ENCODE measurements at places on chromosomes 13 and 19.

DNA sequence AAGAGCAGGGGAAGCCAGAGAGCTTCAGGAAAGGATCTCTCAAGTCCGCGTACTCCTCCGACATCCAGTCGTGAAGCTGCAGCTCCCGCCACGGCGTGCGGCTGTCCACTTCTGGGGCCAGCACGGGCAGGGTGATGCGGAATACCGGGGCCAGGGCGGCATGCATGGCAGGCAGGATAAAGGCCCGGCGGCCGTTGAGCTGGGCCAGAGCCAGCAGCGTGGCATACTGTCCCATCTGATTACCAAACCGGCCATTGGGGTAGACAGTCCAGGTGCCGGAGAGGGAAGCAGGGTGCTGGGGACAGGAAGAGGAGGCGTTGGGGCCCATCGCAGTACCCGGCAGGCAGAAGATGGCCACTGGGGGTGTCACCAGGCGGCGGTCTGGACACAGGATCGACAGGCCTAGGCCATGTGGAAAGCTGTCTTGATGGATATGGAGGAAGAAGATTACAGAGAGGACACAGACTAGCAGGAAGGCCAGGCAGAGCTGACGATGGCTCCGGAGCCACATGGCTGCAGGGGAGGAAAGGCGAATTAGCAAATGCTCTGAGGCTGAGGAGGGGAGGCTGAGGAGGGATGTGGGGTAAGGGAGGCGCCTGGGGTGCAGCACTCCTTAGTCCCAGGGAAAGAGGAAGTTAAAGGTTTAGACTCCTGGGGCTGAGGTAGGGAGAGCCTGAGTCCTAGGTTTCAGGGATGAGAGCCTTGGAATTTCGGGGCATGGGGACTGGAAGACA, 1.5 kb downstream of the FUT1 start:
- DNase-seq: no peak

DNA sequence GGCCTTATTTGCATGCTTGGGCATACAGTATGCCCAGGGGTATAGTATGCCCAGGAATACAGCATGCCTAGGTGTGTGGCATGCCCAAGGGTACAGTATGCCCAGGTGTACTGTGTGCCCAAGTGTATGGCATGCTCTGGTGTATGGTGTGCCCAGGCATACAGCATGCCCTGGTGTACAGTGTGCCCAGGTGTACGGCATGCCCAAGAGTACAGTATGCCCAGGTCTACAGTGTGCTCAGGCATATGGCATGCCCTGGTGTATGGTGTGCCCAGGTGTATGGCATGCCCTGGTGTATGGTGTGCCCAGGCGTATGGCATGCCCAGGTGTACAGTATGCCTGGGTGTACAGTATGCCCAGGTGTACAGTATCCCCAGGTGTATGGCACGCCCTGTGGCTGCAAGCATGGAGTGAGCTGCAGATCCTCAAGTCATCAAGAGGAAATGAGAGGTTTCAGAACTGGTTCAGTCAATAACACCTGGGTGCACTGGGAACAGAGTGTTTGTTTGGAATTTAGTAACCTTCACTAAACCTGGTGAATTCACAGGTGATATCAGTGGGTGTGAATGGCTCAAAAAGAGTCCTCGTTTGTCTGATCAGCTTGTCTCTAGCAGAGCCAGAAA, 7.8 kb upstream of the C13orf42 start:
- DNase-seq: no peak

GRCh38 chr13:27691207-27691606, 69.5 kb downstream of the POLR1D start:
- DNase-seq: no peak

DNA sequence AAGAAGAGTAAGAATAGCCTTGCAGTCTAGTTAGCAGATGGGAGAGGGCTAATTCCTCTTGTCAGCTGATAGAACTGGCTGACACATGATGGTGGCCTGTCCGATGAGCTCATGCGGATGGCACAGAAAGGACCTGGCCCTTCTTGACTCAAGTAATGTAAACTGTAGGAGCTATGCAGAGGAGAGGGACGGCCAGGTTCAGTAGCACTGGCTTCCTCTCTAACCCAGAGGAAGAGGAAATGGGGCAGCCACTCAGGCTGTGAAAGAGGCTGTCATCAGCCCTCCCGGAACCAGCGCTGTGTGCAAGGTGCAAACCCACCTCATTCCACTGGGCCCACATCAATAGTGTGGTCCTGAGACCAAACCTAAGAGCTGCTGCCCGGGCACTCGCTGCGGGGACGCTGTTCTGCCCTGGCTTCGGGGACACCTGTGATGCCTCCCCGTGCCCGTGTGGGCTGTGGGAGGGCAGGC, 30.8 kb upstream of the USE1 start:
- no peak for DNase-seq

GRCh38 chr13:96141032-96141431, 51.1 kb downstream of the HS6ST3 start:
- DNase-seq: no peak

DNA sequence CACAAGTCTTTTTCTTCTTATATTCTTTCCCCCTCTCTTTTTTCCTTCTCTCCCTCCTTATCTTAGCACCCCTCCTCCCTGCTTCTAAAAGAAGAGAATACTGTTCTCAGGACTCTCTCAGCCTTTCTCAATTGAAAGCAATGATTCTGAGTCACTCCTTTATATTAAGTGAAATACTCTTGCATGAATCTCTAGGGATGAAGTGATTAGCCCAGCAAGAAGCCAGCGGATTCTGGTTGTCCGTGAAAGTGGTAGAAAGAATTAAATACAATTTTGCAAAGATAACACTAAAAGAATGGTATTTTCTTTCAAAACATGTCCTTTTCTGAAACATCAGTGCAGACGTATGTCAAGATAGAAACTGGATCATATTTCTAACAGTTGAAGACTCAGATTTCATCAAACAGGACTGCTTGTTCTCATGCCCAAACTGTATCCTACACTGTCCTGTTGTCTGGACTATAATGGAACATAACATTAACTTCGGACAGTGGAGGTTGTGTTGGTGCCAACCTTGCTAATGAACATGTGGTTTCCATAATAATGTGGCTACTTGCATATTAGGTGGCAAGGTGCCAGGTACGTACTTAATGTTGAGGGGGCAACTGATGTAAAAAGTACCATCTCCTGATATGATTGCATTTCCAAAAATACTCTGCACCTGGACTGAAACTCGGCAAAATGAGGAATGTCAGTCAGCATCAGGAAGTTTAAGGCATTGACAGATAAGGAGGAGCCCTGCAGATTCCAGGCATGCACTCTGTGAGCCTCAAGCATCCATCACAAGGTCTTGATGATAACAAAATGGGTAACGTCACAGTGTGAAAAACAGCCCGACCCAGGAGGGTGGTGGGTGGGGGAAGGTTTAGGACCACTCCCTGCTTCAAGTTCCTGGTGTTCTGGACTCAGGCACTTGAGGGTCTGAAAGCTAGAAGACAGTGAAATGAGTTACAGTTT, 357.2 kb downstream of the DLEU7 start:
- no peak for DNase-seq

DNA sequence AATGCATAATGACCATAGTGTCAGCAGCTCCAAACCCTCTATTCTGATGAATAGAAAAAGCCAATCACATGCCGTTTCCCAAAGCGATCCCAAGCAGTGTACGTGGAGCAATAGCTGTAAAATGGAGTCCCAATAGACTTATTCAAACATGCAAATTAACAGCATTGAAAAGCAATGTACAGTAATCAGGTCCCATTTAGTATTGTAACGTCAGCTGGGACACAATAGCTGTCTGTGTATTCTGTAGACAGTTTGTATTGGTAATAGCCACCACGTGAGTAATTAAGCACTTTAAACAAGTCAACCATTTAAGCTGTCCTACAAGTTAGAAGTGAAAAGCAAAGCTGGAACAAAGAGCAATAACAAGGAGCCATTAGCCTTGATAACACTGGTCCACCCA, 698.2 kb downstream of the PCDH17 start:
- no peak for DNase-seq

DNA sequence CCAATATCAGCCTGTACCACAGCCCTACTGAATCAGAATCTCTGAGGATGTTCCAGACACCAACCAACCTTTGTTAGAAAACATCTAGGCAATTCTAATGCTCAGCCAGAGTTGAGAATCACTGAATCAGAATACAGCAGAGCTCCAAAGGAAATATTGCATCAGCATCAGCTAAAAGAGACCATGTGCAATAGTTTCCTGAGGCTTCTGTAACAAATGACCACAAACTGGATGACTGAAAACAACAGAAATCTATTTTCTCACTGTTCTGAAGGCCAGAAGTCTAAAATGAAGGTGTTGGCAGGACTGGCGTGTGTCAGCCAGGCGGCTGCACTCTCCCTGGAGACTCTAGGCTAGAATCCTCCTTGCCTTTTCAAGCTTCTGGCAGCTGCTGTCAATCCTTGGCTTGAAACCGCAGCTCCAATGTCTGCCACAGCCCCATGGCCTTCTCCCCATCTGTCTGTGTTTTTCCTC, 1.2 kb upstream of the DCT start:
- no peak for DNase-seq

GRCh38 chr19:54023191-54023590, 31.8 kb downstream of the CACNG6 start:
- no peak for DNase-seq

- no peak for DNase-seq
These were observed 3.5 kb upstream of the TLE5 start for GRCh38 chr19:3065675-3066357.

DNA sequence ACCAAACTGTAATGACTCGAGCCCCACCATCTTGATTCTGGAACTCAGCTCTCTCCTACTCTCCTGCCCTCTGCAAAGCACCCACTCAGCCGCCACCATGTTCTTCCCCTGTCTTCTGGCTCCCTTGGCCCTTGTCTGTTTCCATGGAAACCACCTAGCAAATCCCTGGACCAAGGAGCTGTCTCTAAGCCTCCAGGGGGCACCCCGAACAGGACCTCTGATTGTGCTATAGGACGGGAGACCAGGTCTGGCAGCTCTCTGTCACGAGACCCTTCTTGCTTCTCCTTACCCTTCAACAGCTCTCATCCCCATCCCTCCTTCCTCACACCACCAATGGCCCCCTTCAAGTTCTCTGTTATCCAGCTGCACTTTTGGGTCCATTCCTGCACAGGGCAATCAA, 277.7 kb upstream of the ZNF507 start:
- DNase-seq: no peak

DNA sequence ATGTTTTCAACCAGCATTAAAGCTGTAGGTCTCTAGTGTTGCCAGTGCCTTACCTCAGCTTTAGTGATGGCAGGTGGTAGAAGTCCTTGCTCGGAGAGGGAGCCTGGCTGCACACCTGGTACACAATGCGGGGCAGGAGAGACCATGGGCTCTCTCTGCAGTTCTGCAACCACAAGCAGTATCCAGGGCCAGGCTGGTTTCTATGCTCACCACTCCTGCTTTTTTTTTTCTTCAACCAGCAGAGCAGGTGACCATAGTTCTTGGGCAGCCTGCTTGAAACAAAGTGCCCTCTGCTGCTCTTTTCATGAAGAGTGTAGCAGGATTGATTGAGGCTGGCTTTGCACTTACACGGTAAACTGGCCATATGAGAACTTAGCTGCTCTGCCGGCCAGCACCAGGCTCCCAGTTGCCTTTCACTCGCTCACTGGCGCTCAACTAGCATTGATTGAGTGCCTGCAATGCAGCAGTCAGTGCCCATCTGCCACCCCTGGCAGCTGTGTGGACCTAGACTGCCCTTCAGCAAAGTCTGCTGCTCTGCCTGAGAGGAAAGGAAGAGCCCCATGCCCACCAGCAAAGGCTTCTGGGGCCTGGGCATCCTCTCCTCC, 4.4 kb upstream of the CHAMP1 start:
- no peak for DNase-seq

DNA sequence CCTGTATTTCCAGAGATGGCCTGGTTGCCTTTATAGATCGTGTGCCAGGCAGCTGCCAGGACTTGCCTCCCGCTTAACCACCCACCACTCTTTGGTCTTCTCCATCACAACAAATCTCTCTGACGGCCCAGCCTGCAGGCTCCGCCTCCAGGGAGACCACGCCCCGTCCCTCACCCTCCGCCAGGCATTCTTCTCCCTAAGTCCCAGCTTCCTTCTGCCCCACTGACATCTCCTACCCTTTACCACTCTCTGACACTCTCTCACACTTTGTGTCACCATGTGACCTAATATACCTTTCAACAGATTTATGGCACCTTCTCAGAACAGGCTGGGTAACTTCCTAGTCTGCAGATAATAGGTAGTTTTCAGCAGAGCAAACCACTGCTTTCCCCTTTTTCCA, 95.1 kb downstream of the CAB39L start:
- no peak for DNase-seq

- DNase-seq: no peak
These were observed 5.5 kb downstream of the C2CD4C start for GRCh38 chr19:403221-404027.

GRCh38 chr13:33259296-33259695, 26.3 kb downstream of the STARD13 start:
- DNase-seq: no peak

- DNase-seq: no peak
These were observed 14.8 kb upstream of the CACNA1A start for GRCh38 chr19:13521066-13521465.

GRCh38 chr13:24718192-24718965, 38.2 kb downstream of the ATP12A start:
- DNase-seq: no peak

DNA sequence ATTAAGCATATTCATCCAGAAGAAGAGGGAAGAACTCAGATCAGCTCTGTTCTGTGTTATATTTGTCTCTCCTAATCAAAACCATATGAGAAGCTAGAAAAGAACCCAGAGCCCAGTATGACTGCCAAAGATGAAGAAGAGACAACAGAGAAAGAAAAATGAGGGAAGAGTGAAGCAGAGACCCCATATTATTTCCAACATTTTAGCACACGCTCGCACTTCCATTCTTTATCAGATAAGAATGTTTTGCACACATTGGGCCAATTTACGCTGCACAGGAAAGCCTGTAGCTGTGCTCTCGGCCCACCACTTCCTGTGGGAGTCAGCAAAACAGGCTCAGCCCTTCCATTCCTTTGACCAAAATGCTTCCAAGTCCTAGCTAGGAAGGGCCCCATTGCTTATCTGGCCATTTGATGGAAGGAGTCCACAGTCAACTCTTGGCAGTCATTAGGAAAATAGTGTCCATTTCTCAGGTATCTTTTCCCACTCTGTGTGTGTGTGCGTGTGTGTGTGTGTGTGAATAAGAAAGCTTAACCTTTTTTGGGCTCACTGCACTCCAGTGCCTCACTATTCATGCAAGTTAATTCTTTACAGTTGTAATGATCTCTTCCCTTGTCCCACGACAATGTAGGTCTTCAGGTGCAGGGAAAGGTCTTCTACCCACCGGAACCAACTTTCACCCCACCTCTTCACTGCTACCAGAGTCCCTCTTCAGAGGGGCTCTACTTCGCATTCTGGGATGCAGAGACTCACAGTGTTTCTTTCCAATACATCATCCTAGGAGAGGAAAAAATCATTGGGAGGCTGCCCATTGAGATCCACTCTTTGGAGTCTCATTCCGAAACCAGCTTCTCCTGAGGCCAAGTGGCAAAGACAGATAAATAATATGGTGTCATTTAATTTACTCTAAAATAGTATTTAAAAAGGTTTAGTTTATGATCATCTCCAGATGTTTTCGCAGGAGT, 237.5 kb downstream of the COG6 start:
- no peak for DNase-seq
